ENCODE measurements at places on chromosomes 5 and 9.

- no peak for DNase-seq
Measured at GRCh38 chr9:14993061-14993800, 83.0 kb upstream of the FREM1 start.

GRCh38 chr5:151954255-151954654, 29.6 kb upstream of the GLRA1 start:
- no peak for DNase-seq

DNA sequence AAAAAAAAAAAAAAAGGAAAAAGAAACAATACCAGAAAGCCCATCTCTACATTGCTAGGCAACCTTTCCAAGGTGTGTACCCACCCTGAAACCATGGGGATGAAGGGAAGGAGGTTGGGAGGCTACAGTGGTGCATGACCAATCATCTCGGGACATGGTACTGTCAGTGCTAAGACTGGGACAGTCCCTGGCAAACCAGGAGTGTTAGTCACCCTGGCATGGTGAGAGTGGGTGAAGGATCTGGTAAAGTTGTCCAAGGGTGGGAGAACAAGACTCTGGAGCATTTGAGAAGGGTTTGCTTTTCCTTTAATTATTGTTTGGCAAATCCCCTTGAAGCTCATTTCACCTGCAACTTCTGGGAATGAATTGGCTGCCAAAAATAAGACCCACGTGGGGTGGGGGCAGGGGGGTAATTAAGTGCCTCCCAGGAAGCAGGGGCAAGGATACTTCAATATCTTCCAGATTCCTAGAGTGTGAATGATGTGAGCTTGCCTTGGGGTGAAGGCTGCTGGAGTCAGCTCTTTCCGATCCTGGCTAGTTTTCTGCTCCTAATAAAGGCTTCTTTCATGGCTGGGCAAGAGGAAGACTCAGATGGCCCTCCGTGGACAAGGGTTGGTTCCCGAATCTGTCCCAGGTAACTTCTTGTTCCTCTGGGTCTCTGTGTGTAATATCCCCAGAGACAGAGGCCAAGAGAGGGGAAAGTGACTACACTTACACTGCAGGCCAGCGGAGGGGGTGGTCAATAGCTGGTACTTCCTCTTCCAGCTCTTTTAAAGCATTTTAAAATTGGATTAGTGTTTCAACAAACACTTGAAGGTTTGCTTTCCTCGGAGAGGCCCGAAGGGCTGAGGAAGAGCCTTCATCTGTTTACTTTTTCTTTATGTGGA, 61.6 kb upstream of the SPRY4 start:
- no peak for DNase-seq

DNA sequence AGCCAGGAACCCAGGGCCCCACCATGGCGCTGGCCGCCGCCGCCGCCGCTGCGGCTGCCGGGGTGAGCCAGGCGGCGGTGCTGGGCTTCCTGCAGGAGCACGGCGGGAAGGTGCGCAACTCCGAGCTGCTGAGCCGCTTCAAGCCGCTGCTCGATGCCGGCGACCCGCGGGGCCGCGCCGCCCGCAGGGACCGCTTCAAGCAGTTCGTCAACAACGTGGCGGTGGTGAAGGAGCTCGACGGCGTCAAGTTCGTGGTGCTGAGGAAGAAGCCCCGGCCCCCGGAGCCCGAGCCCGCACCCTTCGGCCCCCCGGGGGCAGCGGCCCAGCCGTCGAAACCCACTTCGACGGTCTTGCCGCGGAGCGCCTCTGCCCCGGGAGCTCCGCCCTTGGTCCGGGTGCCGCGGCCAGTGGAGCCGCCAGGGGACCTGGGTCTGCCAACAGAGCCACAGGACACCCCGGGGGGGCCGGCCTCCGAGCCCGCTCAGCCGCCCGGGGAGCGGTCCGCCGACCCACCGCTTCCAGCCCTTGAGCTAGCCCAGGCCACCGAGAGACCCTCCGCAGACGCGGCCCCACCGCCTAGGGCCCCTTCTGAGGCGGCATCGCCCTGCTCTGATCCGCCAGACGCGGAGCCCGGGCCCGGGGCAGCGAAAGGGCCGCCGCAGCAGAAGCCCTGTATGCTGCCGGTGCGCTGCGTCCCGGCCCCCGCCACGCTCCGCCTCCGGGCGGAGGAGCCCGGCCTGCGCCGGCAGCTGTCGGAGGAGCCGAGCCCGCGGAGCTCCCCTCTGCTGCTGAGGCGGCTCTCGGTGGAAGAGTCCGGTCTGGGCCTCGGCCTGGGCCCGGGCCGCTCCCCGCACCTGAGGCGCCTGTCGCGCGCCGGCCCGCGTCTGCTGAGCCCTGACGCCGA, 749 bp downstream of the SOWAHA start:
- DNase-seq = no peak

DNA sequence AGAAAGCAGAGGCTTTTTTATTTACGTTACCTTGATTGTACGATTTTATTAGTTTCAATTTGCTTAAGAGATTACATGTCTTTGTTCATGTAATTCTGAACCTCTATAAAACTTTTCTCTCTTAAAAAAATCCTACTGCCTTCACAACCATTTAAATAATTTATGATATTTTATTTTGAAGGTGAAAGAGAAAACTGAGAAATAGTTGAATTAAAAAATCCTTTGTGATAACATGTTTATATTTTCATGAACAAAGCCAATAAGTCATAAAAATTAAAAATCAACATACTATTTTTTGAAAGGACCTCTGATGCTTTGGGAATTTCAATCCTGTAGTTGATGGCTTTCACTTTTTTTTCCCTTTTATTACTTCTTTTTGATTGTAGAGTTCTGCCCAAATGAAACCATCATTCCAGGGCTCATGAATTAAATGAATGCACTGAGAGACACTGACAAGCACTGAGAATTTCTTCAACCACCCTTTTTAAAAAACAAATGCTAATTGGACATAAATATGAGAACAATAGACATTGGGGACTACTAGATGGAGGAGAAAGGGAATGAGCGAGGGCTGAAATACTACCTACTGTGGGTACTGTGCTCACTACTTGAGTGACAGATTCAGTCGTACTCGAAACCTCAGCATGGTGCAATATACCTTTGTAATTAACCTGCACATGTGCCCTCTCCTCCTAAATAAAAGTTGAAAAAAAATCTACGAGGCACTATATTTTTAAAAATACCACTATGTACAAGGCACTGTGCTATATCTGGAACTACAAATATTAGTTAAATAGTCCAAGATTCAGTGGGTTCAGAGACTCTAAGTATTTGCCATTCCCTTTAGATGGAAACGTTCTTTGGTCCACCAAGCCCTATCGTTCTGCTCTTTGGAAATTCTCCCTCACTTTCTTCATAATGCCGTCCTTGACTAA, 5.9 kb downstream of the CDKN2A start:
- DNase-seq = no peak

GRCh38 chr9:117480729-117481128, 65.9 kb upstream of the ASTN2 start:
- no peak for DNase-seq

- DNase-seq = no peak
Measured at GRCh38 chr5:59036274-59036961, 453.5 kb downstream of the RAB3C start.

- no peak for DNase-seq
Measured at GRCh38 chr9:82128011-82128696, 139.6 kb downstream of the SPATA31D1 start.

- no peak for DNase-seq
Measured at GRCh38 chr5:76855961-76856360, 6.1 kb downstream of the S100Z start.

GRCh38 chr5:168110870-168111832, 180.3 kb upstream of the WWC1 start:
- no peak for DNase-seq

- DNase-seq = no peak
Measured at GRCh38 chr9:120110520-120110919, 469.4 kb downstream of the CDK5RAP2 start.

DNA sequence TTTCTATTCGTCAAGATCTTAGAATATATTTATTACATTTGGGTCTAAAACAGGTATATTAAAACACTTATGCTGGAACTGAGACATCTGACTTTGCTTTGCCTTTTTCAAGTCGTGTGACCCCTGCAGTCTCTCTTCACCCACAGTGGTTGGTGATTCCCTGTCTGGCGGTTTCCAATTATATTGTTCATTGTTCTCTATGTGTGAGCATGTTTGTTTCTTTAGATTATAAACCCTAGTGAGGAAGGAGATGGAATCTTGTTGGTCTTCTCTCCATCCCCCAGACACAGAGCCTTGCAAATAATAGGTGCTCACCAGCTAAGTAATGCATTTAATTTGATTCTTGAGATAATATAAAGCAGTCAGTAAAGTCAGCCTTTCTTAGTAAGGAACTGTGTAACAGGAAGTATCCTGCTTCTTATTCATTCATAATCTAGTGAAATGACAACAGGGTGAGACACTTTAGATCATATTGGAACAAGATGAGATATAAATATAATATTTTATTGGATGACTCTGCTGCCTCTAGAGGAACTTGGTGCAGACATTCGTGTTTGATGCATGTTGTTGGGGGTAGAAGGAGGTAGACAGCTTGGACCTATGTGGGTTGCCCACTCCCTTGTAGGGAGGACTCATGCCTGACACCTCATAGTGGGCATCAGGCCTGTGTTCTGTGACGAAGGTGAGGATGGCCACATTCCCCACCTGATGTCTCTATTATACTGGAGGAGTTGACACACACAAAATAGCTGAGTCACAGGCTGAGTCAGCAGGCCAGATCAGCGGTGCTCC, 88.1 kb downstream of the FGF1 start:
- DNase-seq = no peak

GRCh38 chr5:72747826-72748225, 68.6 kb upstream of the TNPO1 start:
- DNase-seq = no peak

DNA sequence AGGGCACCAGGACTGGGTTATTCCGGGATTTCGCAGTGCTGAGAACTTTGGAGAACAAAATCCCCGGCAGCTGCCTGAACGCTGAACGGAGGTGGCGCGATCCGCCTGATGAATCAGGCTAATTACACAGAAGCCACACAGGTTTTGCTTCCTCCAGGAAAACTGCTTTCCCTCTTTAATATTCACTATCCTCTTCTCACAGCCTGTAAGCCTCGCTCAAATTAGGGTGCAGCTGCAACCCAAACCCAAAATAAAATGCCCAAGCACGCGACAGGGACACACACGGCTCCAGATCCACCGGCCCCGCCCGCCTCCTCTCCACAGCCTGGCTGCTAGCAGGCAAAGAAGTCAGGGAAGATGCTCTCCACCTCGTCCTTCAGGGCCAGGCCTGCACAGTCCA, 6.0 kb downstream of the SOHLH1 start:
- no peak for DNase-seq

DNA sequence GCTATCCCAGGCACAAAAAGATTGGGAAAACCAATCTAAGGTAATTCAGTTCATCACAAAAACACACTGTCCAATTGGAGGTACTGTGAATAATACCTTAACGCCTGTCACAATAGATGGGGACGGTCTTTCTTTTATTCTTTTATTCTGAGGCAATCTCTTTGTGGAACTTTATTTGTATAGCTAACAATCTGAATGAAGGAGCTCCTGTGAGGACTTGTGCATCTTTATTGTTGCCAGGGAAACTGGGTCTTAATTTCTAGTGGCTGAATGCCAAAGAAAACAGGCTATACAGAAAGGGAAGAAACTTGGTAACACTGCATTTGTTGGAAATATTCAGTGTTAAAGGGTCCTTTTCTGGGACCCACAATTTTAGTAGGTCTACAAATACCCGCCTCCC, 546.9 kb upstream of the C9orf72 start:
- no peak for DNase-seq

DNA sequence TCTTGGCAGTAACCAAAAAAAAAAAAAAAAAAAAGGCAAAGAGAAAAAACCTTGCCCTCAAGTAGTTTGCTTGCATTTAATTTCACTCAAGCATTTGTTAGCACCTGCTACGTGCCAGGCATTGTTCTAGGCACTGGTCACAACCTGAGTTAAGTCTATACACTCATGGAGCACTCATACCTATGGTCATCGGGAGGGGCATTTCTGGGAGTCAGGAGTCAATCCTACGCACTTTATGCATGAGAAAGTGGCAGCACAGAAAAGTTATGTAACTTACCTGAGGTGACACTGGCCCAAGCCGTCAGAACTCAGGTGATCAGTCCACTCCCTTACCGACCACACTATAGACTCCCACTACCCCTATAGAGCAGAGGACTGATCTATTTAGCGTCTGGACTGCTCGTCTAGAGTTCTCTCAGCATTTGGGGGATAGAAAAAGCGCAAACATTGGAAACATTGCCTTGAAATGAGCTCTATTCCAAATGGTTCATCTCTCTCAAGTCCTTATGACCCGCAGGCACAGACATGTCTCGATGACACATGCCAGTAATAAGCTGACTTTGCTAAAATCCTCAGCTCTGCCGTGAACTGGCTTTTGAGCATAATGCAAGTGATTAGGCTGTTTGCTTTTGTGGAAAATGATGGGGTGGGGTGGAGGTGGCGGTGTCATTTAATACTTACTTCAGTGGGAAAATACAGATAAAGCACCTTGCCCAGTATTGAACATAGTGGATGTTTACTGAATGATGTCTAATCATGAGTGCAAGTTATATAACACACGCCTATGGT, 160.2 kb downstream of the ARHGEF28 start:
- no peak for DNase-seq

- no peak for DNase-seq
Measured at GRCh38 chr5:101663543-101663942, 632.5 kb downstream of the SLCO4C1 start.

GRCh38 chr9:137828527-137829259, 48.9 kb upstream of the CACNA1B start:
- no peak for DNase-seq

DNA sequence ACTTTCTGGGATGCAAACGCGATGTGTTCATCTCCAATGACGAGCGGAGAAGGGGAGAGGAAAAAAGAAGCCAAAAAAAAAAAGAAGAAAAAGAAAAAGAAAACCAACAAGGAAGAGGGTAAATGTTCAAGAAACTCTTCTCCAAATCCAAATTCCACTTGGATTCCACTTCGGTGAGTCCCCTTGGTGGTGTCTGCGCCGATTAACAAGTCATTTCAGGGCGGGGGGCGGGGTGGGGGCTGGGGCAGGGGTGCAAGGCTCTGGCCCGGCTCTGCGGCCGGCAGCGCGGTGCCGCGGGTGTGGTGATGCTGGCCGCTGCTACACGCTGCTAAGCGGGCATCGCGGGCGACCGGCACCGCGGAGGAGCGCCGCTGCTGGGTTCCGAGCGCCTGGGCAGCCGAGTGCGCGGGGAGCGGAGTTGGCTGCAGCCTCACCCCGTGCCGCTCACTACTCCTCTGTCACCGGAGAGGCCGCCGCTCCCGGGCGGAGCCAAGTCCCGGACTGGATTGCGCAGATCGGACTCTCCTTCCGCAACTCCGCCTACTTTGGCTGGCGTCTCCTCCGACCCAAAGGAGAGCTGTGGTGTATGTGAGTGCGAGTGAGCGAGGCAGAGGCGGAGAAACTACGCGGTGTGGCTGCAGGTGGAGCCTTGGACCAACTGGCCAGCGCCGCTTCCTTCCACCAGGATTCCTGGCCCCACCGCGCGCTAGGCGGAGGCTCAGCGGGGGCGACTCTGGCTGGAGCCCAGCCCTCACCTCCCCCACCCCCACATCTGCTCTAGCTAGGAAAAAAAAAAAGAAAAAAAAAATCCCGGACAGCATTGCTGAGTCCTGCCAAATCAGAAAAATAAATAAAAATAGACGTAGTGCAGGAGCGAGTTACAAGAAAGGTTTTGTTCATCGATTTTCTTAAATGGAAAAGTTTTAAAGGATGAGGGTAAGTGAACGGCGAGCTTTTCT, at the start of gene SEMA6A:
TSS of gene SEMA6A (minus strand) at position 457 of the 959 bp plus-strand sequence. CDS start 69,879 bp downstream, outside the sequence.
- DNase-seq = no peak

GRCh38 chr5:72427488-72428437, 79.4 kb downstream of the ZNF366 start:
- no peak for DNase-seq
